ENCODE measurements at places on chromosomes 6 and 20. TPM values are rescaled to one million over a fixed set of nuclear protein-coding genes. Genes with fewer than 3 reads are reported as not detected.

Gene HTR1B
- 0.85 TPM for total RNA-seq

Gene SLC32A1
- not detected for total RNA-seq

Gene TCP11
- 0.65 TPM for total RNA-seq

Gene CRISP3
- not detected for total RNA-seq

DNA sequence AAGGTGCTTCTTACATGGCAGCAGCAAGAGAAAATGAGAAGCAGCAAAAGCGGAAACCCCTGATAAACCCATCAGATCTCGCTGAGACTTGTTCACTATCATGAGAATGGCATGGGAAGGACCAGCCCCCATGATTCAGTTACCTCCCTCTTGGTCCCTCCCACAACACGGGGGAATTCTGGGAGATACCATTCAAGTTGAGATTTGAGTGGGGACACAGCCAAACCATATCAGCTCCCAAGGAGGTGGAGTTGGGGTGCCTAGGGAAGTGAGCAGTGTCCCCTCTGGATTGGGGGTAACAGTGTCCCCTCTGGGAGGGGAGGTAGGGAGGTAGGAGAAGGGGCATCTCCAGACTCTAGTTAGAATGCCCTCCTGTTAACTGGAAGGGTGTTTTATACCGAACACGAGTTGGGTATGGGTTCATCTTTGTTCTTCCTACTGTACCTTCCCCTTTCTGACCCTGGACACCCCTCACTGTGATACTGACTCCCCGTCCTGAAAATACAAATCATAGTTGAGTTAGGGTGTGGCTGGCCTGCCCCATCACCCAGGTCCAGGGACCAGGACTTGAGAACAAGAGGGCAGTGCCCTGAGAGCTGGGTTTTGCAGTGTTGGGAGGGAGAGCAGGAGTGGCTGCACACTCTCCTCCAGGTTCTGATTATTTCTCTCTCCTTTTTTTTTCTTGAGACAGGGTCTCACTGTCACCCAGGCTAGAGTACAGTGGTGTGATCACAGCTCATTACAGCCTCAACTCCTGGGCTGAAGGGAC lies 62.0 kb downstream of the EFCAB8 start:
- no peak for DNase-seq

DNA sequence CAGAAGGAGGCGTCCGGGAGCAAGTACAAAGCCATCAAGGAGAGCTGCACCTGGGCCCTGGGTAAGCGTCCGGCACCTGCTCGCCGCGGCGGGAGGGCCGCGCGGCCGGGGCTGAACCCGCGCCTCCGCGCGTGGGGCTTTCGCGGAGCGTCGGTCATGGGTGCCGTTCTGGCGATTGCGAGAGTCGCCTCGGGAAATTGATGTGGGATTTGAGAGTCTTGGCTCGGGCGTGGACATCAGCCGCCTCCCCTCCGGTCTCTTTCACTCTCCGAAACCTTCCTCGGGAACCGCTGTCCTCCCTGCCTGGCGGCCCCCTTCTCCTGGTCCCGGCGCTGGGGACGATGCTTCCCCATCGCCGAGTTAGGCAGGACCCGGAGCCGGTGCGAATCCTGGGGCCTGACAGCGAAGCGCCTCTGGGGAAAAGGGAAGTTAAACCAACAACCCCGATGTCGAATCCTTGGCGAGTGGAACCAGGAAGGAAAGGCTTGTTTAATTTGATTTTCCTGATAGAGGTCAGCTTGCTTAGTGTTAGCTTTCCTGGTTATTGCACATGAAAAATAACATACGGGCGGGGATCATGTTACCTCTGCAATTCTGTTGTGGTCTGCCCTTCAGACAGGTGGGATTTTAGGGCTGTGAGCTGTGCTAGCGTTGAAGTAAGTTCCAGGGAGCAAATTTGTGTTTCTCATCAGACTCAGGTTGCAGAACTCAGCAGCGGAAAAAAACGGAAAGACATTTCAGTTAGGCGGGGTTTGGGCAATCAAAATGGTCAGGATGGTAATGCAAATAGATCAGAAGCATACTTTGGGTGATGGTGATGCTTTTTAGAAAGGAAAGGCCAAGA lies 594 bp downstream of the ARFGEF3 start:
- no peak for DNase-seq

DNA sequence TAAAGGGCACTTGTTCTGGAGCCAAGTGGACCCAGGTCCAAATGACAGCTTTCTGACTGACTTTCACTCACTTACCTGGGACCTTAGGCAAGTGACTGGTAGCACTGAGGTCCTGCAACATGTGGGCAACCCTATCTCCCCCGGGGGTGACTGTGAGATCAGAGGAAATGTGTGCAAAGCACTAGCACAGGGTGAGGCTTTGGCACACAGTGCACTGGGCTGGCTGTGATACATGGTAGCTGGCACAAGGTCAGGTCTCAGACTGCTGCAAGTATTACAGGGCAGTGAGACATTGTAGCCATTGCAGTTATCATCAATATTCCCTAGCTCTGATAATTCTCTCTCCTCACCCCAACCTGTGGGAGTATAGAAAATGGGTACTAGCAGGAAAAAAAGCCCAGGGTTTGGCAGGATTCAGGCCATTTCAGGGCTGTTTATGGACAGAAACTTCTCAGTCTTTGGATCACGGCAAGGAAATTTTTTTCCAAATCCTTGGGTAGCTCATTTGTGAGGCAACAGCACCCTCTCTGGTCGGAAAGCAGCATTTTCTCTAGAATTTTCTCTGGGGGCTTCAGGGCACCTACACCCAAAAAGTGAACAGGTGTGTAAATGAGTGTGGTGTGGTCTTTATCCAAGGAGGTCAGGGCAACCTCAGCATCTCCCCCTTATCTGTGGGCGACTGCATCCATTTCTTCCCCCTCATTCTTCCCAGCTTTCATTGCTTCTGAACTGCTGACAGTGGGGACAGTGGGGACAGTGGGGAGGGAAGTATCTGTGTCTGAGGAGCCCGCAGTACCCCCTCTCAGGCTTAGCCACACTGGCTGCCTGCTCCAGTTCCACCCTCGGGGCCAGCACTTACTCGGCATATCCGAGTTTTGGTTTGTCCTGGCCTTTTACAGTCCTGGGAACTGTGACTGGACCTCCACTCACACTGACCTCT lies 148.7 kb upstream of the PHACTR3 start:
- no peak for DNase-seq

DNA sequence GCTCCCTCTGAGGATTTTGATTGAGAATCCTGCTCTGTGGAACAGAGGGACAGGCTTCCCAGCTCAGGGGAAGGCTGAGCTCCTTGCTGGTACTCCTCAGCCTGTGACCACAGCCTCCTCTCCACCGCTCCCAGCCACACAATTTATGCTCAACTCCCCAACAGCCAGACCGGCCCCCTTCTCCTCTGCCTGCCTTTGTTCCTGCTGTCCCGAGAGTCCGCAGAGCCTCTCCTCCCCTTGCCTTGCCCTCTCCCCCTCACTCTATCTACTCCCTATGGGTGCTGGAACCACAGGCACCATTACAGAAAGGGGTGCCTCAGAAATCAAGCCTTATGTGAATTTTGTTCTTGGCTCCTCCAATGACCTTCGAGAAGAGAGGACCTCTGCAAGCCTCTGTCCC lies 15.9 kb downstream of the MAP1LC3A start:
- no peak for DNase-seq

DNA sequence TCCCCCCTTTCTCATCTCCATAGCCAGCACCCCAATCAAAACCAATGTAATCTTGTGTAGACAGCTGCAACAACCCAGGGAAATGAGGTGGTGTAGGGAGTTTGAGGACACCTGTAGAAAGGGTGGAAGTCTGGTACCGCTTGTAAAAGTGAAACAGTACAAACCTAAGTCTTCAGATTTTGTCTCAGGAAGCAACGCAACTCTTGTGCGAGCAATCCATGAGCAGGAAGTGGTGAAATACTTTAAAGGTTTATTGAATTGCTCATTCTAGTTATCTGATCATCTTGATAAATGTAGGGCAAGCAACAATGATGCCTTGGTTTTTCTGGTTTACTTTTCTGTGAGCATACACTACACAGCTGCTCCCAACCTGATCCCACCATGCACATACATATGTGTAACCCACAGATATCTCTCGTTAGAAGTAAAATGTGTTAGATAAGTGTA lies 71.1 kb upstream of the THEMIS start:
- DNase-seq = peak; percentile 91

- DNase-seq = no peak
Measured at GRCh38 chr20:59598625-59599310, 5.6 kb upstream of the PHACTR3 start.

DNA sequence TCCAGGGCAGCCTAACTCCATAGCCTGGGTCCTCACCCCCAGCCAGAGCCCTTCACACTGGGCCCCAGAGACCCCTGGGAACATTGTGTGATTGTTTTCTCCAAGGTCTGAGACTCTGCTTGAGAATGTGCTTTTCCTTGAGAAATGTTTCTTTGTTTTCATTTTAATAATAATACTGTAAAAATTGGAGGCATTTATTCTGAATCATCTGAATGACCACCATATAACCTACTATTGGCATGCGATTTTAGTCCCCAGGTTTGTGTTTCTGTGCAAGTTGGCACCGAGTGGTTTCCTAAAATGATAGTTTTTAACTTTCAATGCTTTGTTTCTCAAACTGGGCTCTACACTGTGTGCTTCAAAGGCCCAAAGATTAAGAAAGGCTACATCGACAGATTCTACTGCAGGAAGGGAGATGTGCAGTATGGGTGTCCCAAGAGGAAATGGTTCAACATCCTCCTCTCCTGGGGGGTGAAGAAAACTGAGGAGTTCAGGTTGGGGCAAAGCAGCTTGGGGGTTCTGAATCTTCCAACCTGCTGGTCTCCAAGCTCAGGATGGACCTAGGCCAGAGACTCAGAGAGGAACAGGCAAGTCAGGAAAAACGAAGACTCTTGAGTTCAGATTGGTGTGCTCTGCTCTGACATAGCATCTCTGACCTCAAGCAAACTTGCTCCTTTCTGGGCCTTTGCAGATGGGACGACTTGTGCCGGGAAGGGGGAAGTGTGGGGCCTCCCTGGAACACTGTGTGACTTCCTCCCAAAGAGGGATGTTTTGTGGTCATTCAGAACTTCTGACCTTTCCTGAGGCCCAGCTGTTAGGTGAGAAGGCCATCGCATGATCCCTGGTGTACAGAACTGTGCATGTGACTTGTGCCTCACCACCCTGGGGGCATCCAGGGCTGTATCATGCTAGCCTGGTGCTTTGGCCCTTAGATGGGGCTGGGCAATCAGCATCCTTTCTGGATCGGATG lies 31.0 kb downstream of the DAAM2 start:
- DNase-seq = no peak

DNA sequence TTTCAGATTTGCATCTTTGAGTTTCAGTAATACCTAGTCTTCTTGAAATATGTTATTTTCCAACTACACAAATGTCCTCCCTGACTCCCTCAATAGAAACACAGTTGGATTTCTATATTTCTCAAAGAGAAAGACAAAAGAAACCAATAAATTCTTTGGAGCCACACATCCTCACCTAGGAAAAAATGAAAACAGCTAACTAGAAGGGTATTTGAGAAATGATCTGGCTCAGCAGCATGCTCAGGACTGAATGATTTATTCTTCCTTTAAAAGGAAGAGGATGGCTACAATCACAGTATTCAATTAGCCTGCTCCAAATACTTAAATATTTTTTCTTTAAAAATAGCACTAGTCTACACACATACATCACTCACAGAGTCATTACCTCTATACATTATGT lies 196.4 kb upstream of the TENT5A start:
- DNase-seq = no peak

- DNase-seq = no peak
Measured at GRCh38 chr6:37238381-37238780, 19.2 kb upstream of the TBC1D22B start.

- DNase-seq = peak; percentile 37
Measured at GRCh38 chr20:13671916-13672378, 33.2 kb upstream of the TASP1 start.

DNA sequence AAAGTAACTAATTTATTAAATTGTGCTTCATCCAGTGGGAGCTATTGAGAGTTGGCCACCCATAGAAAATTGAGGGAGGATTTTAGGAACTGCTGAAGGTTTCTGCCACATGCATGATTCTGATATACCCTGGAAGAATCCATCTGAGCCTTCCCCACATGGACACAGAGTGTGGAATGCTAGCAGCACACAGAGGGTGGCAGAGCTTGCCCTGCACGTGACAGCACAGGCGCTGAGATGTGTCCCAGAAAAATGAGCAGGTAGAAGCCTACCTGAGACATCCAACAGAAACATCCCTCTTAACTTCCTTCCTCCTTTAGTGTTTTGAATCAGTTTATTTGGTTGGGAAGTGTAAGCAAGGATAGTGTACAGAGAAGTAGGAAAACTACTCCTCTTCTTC lies 96.9 kb downstream of the MTHFD1L start:
- DNase-seq = no peak

GRCh38 chr6:48098923-48099322 lies 12.1 kb downstream of the PTCHD4 start:
- no peak for DNase-seq

DNA sequence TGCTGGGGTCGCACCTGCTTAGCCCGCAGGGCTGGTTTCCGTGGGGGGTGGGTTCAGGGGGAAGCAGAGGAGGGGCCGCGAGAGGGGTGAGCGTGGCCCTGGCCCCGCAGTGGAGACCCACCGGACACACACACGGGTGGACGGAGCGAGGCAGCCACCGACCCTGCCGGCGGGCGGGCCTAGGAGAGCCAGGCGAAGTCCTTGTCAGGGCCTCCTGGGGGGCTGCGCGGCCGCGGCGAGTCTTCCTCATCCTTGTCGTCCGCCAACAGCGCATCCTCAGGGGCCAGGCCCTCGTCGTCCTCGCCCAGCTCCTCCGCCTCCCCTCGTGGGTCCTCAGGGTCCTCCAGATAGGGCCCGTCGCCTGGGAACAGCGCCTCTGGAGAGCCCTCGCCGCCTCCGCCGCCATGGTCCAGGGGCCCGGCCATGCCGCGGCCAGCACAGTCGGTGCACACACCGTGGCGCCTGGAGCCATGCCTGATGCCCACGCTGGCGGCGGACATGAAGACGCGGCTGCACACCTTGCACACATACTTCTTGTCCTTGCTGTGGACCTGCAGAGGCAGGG lies 7.3 kb downstream of the SLC2A4RG start:
- no peak for DNase-seq

DNA sequence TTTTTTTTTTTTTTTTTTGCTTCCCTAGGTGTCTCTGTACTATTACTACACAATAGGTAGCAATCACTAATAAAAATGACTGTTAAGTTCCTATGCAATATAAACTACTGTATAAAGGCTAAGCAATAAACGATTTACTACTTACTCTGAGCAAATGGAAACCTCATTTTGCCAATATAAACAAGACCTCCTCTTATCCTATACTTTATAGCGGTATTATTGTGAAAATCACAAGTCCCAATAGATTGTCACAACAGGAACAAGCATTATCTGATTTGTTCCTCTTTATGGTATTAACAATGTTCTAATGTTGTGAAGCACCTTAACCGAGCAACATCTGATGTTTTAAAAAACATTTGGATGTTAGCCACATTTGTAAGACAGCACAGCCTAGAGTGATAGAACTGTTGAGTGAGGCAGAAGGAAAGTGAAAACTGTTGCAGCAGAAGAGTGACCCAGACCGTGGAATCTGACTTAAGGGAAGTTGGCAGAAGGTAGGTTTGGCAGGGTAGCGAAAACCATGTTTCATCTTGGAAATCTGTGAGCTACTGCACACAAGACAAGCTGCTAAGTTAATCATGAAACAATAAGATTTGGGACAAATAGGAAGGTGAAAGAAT lies 94.2 kb downstream of the MYLK4 start:
- DNase-seq = no peak

Measured in HFFc6 (cell line).